ENCODE measurements at places on chromosomes 6 and 20.

DNA sequence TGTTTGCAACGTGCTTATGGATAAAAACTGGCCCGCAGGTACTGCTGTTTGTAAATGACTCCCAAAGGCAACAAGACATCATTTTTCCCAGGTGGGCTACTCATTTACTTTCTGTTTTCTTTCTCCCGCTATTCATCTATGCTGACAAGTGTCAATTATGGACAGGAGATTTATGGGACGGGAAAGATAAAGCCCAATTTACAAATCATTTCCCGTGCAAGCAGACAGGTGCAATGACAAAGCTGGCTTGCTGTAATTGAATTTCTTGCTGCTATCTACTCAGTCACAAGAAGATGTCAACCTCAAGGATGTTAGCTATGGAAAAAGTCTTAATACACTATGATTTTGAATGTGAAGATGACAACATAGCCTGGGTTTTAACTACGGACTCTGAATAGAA is 125.5 kb downstream of the EPHA7 start:
- no peak for DNase-seq

DNA sequence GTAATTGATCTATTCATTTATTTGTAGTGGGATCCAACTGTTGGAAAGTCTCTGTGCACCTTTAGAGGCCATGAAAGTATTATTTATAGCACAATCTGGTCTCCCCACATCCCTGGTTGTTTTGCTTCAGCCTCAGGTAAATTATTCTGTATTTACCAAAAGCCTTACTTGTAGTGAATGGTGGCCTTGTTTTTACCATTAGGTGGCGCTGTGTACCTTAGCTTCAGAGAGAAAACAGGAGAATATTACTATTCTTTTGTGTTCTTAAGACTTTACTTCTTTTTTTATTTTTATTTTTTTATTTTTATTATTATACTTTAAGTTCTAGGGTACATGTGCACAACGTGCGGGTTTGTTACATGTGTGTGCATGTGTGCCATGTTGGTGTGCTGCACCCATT is 23.7 kb downstream of the PEX7 start:
- no peak for DNase-seq

DNA sequence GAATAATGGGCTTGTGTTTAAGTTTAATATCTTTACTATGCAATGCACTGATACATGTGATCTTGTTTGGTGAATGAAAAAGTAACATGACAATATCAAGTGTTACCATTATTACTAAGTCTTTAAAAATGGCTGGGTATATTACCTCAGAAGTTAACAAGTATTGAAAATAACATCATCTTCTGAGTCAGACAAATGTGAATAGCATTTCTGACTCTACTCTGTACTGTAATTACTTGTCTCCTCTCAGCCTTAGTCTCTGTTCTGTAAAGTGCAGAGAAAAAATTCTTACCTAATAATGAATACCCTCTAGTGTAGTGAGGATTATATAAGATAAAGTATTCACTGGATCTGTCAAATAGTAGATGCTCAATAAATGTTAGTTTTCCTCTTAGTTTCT is 47.0 kb upstream of the GCLC start:
- DNase-seq: no peak

GRCh38 chr6:157126183-157127098 is 196.9 kb downstream of the TMEM242 start:
- no peak for DNase-seq

GRCh38 chr20:56506103-56506502 is 18.4 kb upstream of the FAM209A start:
- DNase-seq: no peak

DNA sequence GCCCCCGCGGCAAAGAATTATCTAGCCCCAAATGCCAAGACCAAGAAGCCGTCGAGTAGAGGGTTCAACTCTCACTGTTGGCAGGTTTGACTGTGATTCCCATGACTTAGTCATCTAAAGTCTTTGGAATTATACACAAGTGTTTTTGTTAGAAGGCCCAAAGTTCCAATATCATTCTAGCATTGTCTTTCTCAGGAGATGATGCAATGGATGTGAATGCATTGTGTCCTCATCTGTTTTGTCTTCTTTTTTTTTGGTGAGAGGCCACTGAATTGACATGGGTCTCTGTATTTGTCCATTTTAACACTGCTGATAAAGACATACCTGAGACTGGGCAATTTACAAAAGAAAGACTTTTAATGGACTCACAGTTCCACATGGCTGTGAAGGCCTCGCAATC is 290.5 kb upstream of the ZFP64 start:
- no peak for DNase-seq

DNA sequence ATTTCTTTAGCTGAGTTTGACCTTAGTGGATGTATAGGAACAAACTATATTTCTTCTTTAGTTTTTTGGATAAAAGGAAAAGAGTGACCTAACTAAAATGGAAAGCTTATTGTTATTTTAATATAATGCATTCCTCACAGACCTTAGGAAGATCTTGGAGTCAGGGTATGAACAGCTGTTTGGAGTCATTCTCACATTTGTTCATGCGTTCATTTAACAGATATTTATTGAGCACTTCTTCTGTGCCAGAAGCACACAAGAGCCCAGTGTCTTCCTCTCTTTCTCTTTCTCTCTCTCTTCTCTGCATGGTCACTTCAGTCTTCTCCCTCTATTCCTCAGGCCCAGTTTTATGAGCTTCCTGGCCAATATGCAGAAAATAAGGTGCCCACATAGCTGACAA is 744.0 kb upstream of the MAP3K7 start:
- no peak for DNase-seq

GRCh38 chr20:61287583-61288275 is 35.7 kb downstream of the CDH4 start:
- no peak for DNase-seq

DNA sequence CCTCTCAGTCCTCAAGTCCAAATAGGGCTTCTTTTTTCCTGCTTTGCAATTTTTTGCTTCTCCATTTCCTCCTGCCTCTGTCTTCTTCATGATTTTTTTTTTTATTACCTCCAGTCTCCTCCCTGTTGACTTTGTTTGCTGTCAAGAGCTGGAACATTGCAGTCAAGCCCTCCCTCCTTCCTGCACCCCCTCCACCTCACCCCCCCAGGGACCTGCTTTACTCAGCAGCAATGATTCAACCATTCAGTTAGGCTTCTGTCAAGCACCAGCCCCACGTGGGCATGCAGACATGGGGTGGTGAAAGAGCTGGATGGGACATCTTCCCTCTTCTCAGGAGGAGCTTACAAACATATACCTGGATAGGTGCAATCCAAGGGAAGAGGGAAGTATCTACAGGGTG is 142.4 kb downstream of the LRFN2 start:
- DNase-seq: no peak

DNA sequence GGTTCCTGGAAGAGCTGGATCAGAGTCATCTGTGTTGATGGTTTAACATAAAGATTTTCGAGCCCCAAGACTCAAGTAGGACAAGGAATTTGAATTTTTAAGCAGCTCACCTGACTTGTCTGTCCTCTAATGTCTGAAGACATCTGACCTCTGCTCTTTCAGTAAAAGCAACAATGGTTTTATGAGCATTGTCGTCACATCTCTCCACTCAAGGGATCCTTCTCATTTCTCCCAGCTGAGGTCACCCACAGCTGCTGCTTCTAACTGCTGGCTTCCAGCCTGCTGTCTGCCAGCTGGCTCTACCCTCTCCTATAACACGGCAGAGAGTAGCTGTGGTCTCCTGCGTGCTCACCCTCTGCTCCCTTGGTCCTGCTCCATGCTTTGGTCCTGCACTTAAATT is 24.7 kb upstream of the HDAC2 start:
- peak; percentile 88 for DNase-seq

DNA sequence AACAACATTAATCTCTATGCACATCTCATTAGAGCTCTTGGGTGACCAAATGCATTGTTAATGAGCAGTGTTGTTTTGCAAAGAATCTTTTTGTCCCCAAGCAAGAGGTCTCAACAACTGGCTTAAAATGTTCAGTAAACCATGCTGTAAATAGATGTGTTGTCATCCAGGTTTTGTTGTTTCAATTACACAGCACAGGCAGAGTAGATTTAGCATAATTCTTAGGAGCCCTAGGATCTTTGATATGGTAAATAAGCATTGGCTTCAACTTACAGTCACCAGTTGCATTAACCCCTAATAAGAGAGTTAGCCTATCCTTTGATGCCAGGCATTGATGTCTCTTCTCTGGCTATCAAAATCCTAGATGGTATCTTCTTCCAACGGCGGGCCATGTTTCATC is 23.3 kb downstream of the NUP153 start:
- DNase-seq: no peak

DNA sequence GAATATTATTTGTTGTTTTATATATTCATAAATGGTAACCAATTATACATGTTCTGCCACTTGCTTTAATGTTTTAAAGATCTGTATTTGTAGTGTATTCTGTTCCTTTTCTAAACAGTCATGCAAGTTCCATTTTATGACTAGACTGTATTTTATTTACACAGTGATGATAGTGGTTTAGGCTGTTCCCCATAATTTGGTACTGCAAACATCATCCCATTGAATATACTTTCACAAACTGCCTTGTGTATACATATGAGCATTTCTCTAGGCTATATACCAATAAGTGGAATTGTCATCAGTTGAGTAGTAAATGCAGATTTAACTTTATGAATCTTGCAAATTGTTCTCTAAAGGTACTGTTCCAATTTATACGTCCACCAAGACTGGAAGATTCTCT is 738.0 kb downstream of the EPHA7 start:
- no peak for DNase-seq

- no peak for DNase-seq
These were observed 46.0 kb upstream of the BHLHE23 start for GRCh38 chr20:63052571-63053431.

GRCh38 chr20:37231947-37232630 is 29.5 kb downstream of the GHRH start:
- no peak for DNase-seq

- no peak for DNase-seq
These were observed 26.4 kb downstream of the EPB41L2 start for GRCh38 chr6:131036601-131037000.

DNA sequence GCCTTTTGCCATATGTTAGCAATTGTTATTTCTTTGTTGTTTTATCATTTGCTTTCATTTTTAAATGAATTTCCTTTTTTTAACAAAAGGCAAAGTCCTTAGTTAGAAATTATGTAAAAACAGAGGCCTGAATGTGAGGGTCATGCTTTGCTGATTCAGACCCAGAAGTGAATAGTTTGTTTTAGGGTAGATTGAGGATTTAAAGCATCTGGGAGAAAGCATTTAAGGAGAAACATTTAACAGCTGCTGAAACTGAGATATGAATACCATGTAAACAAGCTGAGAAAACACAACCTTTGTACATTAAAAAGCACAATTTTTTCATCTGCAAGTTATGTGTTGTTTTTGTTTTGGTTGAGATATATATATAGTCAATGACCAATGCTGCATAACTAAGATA is 8.0 kb downstream of the HTR1B start:
- DNase-seq: no peak

GRCh38 chr6:143126574-143126941 is 65.9 kb downstream of the AIG1 start:
- no peak for DNase-seq

- DNase-seq: no peak
These were observed 42.1 kb upstream of the LOC128125822 start for GRCh38 chr6:63530182-63530581.

GRCh38 chr6:136072691-136073090 is 177.4 kb downstream of the MTFR2 start:
- DNase-seq: no peak

- no peak for DNase-seq
These were observed 272.0 kb downstream of the PACRG start for GRCh38 chr6:162999575-163000285.

DNA sequence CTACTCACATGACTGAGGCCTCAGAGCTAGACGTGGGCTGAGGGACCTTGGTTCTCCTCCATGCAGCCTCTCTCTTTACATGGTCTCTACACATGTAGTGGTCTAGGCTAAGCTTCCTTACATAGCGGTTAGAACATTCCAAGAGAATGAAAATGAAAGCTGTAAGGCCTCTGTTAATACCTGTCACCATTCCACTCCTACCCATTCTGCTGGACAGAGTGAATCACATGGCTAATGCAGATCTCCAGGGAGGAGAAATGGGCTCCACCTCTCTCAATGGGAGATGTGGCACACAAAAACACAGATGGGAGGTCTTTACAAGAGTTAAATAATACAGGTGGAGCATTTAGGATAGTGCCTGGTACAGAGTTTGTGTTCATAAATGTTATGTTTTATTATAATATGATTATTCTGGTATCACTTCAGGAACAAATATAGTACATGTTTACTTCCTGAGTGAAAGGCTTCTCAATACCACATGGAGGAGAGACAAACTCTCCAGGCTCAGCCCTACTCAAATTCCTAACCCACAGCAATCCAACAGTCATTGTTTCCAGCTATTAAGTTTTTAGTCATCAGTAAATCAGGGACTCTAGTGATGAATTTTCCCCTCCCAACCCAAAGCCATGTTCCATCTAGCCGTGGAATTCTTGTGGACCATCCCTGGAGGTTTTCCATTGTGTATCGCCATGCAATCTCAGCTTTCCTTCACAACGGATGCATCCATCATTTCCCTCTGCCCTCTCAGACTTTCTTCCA is 57.9 kb downstream of the ISM1 start:
- no peak for DNase-seq

DNA sequence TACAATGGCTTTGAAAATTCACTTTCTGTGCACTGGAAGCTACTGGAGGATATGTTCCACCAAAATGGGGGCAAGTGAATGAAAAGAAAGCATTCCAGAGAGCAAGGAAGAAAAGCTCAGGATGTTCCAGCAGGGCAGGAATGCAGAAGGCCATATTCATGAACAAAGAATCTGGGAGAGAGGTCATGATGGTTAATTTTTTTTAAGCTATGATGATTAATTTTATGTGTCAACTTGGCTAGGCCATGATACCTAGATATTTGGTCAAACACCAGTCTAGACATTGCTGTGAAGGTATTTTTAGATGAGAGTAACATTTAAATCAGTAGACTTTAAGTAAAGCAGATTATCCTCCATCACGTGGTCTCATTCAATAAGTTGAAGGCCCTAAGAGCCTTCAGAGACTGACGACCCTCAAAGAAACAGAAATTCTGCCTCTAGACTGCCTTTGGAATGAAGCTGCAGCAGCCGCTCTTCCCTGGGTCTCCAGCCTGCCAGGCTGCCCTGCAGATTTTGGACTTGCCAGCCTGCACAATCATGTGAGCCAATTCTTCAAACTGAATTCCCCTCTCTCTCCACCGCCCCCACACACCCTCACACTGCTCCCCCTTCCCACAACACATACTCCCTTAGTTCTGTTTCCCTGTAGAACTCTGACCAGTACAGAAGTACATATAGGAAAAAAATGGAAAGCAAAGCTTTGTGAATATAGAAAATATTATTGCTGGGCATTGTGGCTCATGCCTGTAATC is 20.1 kb upstream of the GCM1 start:
- no peak for DNase-seq

DNA sequence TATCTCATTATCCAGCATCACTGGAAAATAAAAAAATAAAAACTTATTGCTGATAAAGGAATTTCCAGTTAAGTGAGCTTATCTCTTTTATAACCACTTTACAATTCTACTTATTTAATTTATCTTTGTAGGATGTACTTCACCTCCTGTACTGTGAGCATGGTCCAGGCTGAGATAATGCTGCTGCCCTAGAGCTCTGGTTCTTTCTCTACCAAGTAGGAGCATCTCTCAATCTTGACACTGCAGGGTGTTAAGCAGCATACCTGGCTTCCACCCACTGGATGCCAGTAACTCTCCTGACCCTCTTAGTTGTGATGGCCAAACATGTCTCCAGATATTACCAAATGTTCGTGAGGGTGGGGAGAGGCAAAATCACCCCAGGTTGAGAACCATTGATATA is 454.5 kb downstream of the ADGRB3 start:
- no peak for DNase-seq
